ENCODE measurements at places on chromosomes 1 and 21.

- H3K4me1 ChIP-seq, result no peaks in the 10 kb centered on the region
- H3K36me3 ChIP-seq, result no peaks in the 10 kb centered on the region
- H3K27me3 ChIP-seq, result peaks cover 30% of the 10 kb centered on the region
- no peak overlapping the region for H3K27ac ChIP-seq
- DNase-seq, result no peak
- H3K4me3 ChIP-seq, result no peak overlapping the region
These were observed 254.0 kb downstream of the PTPRU start for GRCh38 chr1:29490204-29490934.

DNA sequence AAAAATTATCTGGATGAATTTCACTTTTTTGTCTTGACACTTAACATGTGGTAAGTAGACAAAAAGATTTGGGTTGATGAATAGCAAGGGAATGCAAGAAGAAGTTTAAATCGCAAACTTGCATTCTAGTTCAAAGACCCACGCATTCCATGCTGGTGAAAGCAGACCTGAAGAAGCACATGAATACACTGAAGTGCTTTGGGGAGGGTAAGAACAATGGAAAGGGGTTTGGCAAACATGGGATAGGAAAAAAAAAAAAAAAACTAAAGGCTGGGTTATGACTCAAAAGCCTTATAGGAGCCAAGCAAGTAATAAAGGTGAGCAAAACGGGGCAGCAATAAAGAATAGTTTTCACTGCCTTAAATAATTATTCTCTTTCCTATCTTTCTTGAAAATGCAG, 450.2 kb downstream of the LMO4 start:
- no peak overlapping the region for H3K27ac ChIP-seq
- no peaks in the 10 kb centered on the region for H3K4me1 ChIP-seq
- no peak for DNase-seq
- no peaks in the 10 kb centered on the region for H3K36me3 ChIP-seq

DNA sequence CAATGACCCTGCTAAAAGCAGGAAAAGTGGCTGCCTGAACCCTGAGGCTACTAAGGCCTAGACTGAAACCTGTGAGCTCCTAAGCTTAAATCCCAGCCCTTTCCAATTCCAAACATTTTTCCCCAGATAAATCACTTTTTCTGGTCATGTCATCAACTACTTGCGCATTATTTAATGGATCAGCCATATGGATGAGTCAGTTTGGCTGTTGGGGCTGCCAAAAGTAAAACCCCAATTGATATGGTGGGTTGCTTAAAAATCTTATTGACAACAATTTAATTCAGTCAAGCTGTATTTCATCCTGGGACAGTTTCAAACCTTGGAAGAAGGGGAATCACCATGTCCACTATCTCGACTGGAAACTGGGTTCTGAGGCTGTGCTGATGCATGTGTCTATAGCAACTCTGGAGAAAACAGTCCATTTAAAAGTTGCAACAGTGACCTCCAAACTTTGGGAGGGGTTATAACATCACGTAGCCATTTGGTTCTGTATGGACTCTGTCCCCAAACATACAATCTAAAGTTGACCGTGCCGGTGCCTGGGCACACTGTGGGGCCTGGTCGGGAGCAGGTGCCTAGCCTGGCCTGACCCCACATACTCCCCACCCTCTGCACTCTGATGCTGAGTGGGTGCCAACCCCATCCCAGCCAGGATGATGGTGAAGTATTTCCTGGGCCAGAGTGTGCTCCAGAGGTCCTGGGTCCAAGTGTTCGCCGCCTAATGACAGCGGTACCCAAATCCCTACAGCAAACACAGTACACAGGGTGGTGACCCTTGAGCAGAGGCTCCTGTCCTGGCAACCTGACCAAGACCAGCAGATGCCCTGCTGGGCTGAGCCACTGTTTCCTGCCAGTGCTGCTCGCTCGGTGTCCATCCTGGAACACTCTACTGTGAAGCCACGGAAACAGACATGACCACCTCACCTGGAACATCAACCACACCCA, 46.5 kb upstream of the LRRC52 start:
- H3K27me3 ChIP-seq, result no peaks in the 10 kb centered on the region
- H3K4me3 ChIP-seq, result no peak overlapping the region
- no peaks in the 10 kb centered on the region for H3K4me1 ChIP-seq
- no peak for DNase-seq

DNA sequence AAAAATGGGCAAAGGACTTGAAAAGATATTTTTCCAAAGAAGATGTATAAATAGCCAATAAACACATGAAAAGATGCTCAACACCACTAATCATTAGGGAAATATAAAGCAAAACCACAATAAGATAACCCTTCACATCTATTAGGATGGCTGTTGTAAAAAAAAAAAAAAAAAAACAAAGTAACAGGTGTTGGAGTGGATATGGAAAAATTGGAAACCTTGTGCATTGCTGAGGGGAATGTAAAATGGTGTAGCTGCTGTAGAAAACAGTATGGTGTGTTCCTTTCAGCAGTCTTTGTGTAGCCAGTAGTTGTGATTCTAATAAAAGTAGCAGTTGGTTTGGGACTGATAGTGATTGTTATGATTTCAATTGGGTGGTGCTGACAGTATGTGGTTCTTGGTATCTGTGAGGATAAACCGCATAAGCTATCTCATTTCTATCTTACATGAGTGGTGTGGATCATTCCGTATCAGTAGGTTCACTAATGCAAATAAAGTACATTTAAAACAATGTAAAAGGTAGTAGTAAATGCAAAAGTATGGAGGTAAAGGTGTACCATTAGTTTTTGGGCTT, 19.9 kb downstream of the MAN1A2 start:
- no peaks in the 10 kb centered on the region for H3K4me1 ChIP-seq

DNA sequence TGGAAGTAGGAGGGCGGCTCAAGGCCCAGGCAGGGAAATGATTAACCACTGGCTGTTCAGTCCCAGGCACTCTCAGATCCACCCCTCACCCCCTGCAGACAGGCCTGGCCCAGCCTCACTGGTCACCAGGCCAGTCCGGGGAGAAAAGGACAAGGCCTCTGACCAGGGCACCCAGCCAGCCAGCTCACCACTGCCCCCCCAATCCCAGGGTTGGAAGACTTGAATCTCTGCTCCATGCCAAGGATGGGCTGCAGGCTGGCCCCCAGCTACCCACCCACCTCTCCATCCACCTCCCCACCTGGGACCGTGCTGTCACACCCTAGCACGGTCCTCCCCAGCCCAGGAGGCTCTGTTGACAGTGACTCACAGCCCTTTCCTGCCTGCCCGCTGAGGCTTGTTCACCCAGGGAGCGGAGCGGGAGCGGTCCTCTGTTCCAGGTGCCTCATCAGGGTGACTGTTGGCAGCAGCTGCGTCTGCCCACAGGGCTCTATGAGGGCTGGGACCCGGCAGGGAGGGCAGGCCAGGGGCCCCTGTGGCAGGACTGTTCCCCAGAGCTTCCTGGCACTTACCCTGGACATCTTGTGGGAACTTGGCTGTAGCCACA, 2.2 kb downstream of the LAD1 start:
- DNase-seq, result no peak
- peaks cover 4% of the 10 kb centered on the region for H3K4me1 ChIP-seq
- H3K27me3 ChIP-seq, result peaks cover 53% of the 10 kb centered on the region
- no peaks in the 10 kb centered on the region for H3K36me3 ChIP-seq

DNA sequence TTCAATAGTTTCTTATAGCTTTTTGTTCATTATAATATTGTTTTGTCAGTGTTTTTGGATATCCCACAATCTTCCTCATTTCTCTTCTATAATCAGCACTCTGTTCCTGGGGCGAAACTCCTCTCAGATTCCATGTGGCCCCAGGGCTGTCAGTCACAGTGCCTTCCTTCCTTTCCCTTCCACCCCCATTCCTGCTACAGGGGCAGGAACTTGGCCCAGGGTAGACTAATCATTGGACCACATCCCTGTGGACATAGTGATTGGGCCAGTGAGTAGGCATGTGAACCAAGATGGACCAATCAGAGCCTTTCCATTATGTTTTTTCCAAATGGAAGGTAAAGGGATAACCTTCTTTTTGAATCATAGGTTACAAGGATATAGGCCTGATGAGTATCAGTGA, 78.3 kb downstream of the PGM1 start:
- H3K36me3 ChIP-seq, result no peaks in the 10 kb centered on the region
- H3K4me3 ChIP-seq, result no peak overlapping the region
- no peak overlapping the region for H3K27ac ChIP-seq
- no peak for DNase-seq
- H3K4me1 ChIP-seq, result no peaks in the 10 kb centered on the region

GRCh38 chr1:235049217-235049616, 79.4 kb downstream of the TOMM20 start:
- DNase-seq, result no peak
- peaks cover 8% of the 10 kb centered on the region for H3K4me1 ChIP-seq
- H3K27ac ChIP-seq, result no peak overlapping the region
- no peaks in the 10 kb centered on the region for H3K27me3 ChIP-seq

DNA sequence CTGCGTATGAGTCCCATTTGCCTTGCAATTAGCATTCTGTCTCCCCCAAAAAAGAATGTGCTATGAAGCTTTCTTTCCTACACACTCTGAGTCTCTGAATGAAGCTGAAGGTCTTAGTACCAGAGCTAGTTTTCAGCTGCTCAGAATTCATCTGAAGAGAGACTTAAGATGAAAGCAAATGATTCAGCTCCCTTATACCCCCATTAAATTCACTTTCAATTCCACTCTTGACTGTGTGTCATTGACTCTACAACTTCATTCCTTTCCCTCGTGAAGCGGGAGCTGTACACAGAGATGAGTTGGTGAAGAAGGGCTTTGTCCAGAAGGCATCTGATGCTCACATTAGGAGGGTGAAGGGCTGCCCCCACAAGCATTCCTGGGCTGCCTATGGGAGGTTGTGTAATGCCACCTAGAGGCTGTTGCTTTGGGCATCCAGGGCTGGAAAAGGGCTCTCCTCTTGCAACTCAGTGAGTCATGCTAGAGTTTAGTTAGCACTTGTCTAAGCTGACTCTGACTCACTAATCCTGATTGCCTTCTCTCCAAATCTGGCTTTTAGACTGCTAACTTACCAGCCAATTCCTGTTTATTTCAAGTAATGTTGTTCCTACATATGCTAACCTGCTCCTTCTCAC, 1.8 kb downstream of the SPRR1B start:
- no peaks in the 10 kb centered on the region for H3K36me3 ChIP-seq
- no peak for DNase-seq
- no peak overlapping the region for H3K4me3 ChIP-seq
- no peak overlapping the region for H3K27ac ChIP-seq
- peaks cover 5% of the 10 kb centered on the region for H3K27me3 ChIP-seq

DNA sequence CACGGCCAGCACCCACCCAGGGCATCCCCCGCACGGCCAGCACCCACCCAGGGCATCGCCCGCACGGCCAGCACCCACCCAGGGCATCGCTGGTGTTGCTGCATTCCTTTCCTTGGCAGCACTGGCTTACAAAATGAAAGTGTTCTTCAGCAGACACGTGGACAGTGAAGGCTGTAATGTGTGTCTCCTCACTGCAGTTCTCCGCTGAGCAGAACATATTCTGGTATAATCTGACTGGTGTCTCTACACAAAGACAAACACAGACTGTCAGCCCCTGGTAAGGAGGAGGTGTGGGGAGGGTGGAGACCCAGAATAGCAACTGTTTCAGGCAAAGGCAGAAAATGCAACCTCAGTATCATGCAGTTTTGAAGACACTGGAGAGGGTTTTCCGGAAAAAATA, 7.3 kb downstream of the LYPD8 start:
- no peak for DNase-seq
- peaks cover under 1% of the 10 kb centered on the region for H3K27me3 ChIP-seq
- no peaks in the 10 kb centered on the region for H3K36me3 ChIP-seq
- no peak overlapping the region for H3K4me3 ChIP-seq
- no peaks in the 10 kb centered on the region for H3K4me1 ChIP-seq

- no peaks in the 10 kb centered on the region for H3K4me1 ChIP-seq
- no peak overlapping the region for H3K27ac ChIP-seq
- no peaks in the 10 kb centered on the region for H3K36me3 ChIP-seq
- DNase-seq, result no peak
- H3K27me3 ChIP-seq, result no peaks in the 10 kb centered on the region
These were observed 43.4 kb upstream of the DIPK1A start for GRCh38 chr1:93004566-93005251.

DNA sequence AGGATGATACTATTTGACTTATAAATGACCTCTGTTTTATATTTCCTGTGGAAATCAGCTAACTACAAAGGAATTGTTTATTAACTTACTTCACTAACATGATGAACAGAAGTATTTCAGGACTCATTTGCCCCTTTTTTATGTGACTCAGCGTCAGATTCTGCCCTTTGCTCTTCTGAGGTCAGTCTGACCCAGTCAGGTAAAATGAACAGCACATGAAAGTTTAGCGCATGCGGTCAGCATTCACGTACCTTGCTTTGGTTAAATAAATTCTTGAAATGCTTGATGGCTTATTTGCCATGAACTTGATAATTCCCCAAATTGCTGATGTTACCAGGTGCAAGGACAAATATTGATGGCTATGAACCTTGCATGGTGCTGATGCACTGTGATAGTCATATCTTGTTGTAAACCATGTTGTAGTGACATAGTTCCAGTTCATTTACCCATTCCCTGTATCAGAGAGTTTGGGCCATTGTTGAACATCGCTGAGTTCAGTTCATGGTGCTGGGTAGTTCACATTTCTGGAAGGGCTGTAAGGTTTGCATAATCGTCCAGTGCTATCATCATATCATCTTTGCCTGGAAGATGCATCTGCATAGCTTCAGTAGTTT, 133.4 kb downstream of the NFIA start:
- no peak overlapping the region for H3K4me3 ChIP-seq
- DNase-seq, result no peak
- no peak overlapping the region for H3K27ac ChIP-seq
- H3K36me3 ChIP-seq, result no peaks in the 10 kb centered on the region

- H3K27ac ChIP-seq, result no peak overlapping the region
- no peak for DNase-seq
- H3K4me1 ChIP-seq, result peaks cover 15% of the 10 kb centered on the region
- H3K27me3 ChIP-seq, result no peaks in the 10 kb centered on the region
These were observed 3.8 kb downstream of the STMN1 start for GRCh38 chr1:25902462-25902861.

DNA sequence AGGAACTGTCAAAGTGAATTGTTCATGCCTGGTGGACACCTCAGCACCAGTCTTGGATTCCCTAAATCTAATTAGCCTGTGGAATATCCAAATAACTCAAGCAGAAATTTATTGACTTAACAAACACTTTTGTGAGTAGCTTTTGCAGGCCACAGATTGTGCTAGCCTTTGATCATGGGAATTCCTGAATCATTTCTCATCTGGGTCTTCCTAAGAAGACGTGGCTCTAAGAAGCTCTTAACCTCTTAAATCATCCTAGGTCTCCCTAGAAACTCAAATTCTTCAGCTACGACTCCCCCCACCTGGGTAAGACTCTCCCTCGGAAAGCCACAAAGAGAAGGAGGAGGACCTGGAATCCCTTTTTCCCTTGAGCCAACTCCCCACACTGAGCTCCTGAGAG, 53.8 kb upstream of the PSEN2 start:
- H3K27ac ChIP-seq, result no peak overlapping the region
- H3K27me3 ChIP-seq, result no peaks in the 10 kb centered on the region

GRCh38 chr1:224786533-224787250, 142.8 kb upstream of the DNAH14 start:
- no peak overlapping the region for H3K27ac ChIP-seq
- H3K36me3 ChIP-seq, result no peaks in the 10 kb centered on the region
- no peaks in the 10 kb centered on the region for H3K27me3 ChIP-seq
- H3K4me1 ChIP-seq, result no peaks in the 10 kb centered on the region
- no peak for DNase-seq

GRCh38 chr1:54326543-54327385, 79.4 kb downstream of the SSBP3 start:
- DNase-seq, result no peak
- H3K27ac ChIP-seq, result no peak overlapping the region
- H3K36me3 ChIP-seq, result peaks cover 7% of the 10 kb centered on the region
